ENCODE measurements at places on chromosomes 16 and 17. TPM values are rescaled to one million over a fixed set of nuclear protein-coding genes. Genes with fewer than 3 reads are reported as not detected.

Gene CCDC200
- polyA plus RNA-seq: 0.11 TPM

Gene SNAI3
- polyA plus RNA-seq: 13.3 TPM

Gene HOXB9
- not detected for polyA plus RNA-seq

Gene PPM1E
- 5.0 TPM for polyA plus RNA-seq

Gene SMTNL2
- polyA plus RNA-seq: 4.6 TPM

Gene TP53TG3C
- polyA plus RNA-seq: not detected

Gene SGCA
- polyA plus RNA-seq: 0.36 TPM

Gene MT1M
- 2.1 TPM for polyA plus RNA-seq

Gene CDH8
- polyA plus RNA-seq: 15.1 TPM

Gene NDUFB10
- 243 TPM for polyA plus RNA-seq

Gene AIPL1
- 0.56 TPM for polyA plus RNA-seq

Gene ASPSCR1
- 54.6 TPM for polyA plus RNA-seq

Gene ZNF18
- polyA plus RNA-seq: 3.0 TPM

Gene ARL6IP1
- polyA plus RNA-seq: 170 TPM

Gene CHAD
- polyA plus RNA-seq: 0.06 TPM

Gene EPX
- not detected for polyA plus RNA-seq

Gene TEX19
- 0.46 TPM for polyA plus RNA-seq

Gene XYLT1
- polyA plus RNA-seq: 6.6 TPM

Gene NEUROD2
- polyA plus RNA-seq: not detected
